Esophagus muscularis mucosa (tissue), 4 donors: ENCODE measurements at places on chromosomes 7 and 10. TPM values are rescaled to one million over a fixed set of nuclear protein-coding genes. Genes with fewer than 3 reads are reported as not detected.

Gene SFXN3
- 40.9 TPM for total RNA-seq

Gene MALRD1
- total RNA-seq, result 1.7 TPM

Gene NUPR2
- not detected for total RNA-seq

DNA sequence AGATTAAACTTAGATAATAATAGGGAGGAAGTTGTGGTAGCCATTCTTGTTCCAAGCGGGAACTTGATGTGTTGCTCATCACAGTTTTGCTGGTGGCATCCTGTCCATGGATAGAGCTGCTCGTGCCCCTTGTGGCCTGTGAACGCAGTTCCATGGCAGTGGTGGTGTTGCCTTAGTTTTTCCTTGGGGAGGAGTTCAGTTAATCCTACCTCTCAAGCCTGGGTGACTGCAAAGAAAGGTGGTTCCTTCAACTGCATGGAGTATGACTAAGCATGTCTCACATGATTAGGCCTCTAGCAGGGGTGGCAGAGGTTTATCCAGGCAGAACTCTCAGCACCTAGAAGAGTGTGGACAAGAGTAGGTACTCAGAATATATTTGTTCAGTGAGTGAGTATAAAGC is 99.7 kb downstream of the MAPK8 start:
- H3K4me3 ChIP-seq, result no peak overlapping the region
- no peaks in the 10 kb centered on the region for H3K27me3 ChIP-seq
- H3K4me1 ChIP-seq, result no peaks in the 10 kb centered on the region
- H3K36me3 ChIP-seq, result peaks cover 31% of the 10 kb centered on the region
- no peak for DNase-seq

DNA sequence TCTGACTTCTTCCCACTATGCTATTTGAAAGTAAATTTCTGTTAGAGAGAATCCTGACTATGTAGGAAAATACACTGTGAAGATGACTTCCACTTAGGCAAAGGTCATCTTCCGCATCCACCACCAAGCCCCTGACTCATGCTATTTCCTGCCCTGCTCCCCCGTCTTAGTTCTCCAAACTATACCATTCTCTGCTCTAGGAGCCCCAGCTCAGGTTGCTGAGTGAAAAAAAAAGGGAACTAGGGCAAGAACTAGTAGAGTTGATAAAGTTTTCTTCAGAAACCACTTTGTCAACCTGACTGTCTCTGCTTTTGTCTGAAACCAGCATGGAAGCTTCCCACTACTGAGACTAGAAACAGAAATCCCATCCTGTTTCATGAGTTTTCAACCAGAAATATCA is 96.9 kb downstream of the EVX1 start:
- DNase-seq, result no peak
- H3K36me3 ChIP-seq, result no peaks in the 10 kb centered on the region
- no peaks in the 10 kb centered on the region for H3K4me1 ChIP-seq
- H3K27ac ChIP-seq, result no peak overlapping the region
- peaks cover 10% of the 10 kb centered on the region for H3K27me3 ChIP-seq

- no peak for DNase-seq
- H3K36me3 ChIP-seq, result no peaks in the 10 kb centered on the region
- H3K27me3 ChIP-seq, result no peaks in the 10 kb centered on the region
- no peaks in the 10 kb centered on the region for H3K4me1 ChIP-seq
- no peak overlapping the region for H3K27ac ChIP-seq
Observed at GRCh38 chr7:3957472-3958108, 656.5 kb downstream of the SDK1 start.

GRCh38 chr10:62710182-62710581 is 94.3 kb upstream of the ADO start:
- no peak for DNase-seq
- no peak overlapping the region for H3K4me3 ChIP-seq
- H3K4me1 ChIP-seq, result no peaks in the 10 kb centered on the region
- H3K36me3 ChIP-seq, result no peaks in the 10 kb centered on the region
